Vein endothelial cell (primary cell): ENCODE measurements at places on chromosomes 2 and 18. TPM values are rescaled to one million over a fixed set of nuclear protein-coding genes. Genes with fewer than 3 reads are reported as not detected.

Gene DSC2
- not detected in 2 replicates for total RNA-seq

Gene COMMD1
- 49.2 and 54.2 TPM in 2 replicates for total RNA-seq

Gene INPP5D
- total RNA-seq = 26.1 and 34.3 TPM in 2 replicates

Gene CD8A
- not detected in 2 replicates for total RNA-seq

Gene TUBA4B
- not detected in 2 replicates for total RNA-seq

Gene TMEM247
- total RNA-seq = not detected in 2 replicates
